Ureter (tissue), 1 donor: ENCODE measurements at places on chromosomes 6 and 20. TPM values are rescaled to one million over a fixed set of nuclear protein-coding genes. Genes with fewer than 3 reads are reported as not detected.

DNA sequence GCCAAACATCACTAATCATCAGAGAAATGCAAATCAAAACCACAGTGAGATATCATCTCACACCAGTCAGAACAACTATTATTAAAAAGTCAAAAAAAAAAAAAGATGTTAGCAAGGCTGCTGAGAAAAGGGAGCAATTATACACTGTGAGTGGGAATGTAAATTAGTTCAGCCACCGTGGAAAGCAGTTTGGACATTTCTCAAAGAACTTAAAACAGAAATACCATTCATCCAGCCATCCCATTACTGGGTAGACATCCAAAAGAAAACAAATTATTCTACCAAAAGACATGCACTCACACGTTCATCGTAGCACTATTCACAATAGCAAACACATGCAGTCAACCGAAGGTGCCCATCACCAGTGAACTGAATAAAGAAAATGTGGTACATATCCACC lies 213.9 kb downstream of the TTLL2 start:
- no peak for DNase-seq

The LINC00237 gene
- not detected for total RNA-seq

DNA sequence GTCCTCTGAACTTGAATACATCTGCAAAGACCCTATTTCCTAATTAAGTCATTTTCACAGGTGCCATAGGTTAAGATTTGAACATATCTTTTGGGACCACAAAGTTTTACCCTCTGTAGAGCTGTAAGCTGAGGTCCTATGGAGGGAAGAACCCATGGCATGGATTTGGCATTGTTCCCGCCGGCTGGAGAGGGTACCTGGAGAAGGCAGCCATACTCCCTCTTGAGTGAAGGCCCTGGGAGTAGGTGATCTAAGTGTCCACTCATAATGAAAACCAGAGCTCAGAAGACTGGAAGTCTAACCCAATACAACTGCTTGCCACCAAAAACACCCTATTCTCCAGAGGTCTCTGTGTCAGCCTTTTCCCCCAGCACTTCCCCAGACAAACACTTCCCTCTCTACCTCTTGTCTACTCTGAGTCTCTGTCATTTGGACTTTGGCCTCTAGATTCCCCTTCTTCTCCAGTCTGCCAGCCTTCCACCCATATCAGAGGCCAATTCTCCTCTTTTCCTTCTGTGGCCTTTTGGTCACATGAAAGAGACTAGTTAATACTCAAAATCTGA lies 363.9 kb downstream of the MAFB start:
- DNase-seq = no peak

- no peak for DNase-seq
These were observed 238.7 kb upstream of the SOX4 start for GRCh38 chr6:21354805-21355238.

- no peak for DNase-seq
These were observed 75.2 kb downstream of the JPH2 start for GRCh38 chr20:44111712-44112335.

- DNase-seq = no peak
These were observed 28.1 kb downstream of the PKIG start for GRCh38 chr20:44610313-44610962.

DNA sequence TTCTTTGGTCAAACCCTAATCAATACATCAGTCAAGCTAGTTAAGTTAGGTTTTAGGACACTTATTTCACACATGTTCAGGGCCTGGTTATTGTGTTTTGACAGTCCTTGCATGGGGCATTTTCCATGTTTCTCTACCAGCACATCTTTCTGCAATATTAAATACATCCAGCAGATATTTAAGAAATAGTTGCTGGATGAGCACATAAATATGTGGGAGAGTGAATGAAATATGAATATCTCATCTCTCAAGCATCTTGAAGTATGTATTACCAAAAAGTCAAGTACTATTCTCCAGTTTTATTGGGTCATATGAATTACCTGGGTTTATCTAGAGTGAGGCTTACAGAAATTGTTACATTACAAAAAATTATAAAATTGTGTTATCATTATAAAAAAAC lies 621.9 kb upstream of the GJE1 start:
- DNase-seq = no peak

The PPP1R3G gene
- 2.9 TPM for total RNA-seq

The LRRN4 gene
- total RNA-seq = not detected

The ZC3H12D gene
- total RNA-seq = 2.4 TPM

GRCh38 chr6:151730496-151730870 lies 77.0 kb upstream of the ESR1 start:
- DNase-seq = no peak

DNA sequence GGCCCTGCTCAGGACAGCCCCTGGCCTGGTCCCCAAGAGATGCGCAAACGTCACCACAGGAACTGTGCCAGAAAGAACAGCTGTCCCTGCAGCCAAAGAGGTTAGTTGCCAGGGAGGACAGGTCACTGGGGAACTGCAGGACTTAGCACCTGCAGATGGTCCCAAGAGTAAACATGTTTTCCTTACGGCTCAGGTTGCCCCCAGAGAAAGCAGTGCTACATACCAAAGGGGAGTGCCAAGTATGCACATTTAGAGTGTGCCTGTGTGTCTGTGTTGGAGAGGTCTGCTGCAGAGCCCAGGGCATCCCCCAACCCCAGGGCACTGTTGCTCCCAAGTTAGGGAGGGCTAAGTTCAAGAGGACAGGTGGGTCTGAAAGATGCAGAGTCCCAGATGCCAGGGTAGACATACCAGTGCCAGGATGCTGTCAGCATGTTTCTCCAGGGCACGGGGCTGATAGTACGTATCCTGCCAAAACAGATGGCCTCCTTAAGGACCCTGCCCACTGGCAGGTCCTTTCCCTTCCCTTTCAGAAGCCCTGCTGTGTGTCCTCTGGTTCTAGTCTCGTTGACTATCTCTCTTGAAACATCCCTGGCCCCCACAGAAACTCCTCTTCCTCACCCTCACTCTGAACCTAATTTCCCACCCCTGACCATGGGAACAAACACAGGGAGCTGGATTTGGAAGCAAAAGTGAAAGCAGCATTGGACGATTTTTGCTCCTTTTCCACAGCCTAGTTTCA lies 1.3 kb downstream of the ABHD16A start:
- DNase-seq = no peak

GRCh38 chr6:22827760-22828159 lies 258.4 kb downstream of the HDGFL1 start:
- DNase-seq = no peak

DNA sequence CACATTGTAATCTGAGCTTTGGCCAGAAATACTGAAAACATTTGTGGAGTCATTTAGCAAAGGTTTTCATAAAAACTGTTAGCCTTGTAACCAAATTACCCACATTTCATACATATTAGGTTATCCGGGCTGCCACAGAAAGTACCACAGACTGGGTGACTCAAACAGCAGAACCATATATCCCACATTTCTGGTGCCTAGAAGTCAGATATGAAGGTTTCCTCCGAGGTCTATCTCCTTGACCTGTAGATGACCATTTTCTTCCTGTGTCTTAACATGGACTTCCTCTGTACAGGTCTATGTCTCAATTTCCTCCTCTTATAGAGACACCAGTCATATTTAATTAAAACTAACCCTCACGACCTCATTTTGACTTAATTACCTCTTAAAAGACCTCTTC lies 49.5 kb upstream of the SMIM28 start:
- DNase-seq = no peak

The CRISP3 gene
- 117 TPM for total RNA-seq

DNA sequence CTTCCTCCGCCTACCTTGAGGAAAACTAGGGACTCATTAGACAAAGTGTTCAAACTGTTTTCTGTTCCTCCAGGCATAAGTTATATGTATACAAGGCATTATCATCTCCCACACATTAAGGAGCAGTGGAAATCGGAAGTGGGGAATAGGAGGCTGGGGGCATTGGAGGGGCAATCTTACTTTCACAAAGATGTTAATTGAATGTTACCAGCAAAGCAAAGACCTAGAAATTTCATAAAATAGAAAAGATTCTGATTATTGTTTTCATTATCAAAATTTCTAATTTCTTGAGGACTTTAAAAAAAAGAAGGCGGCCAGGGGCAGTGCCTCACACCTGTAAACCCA lies 501.7 kb upstream of the JARID2 start:
- no peak for DNase-seq
